ENCODE measurements at places on chromosomes 7 and 10.

- DNase-seq: no peak
Observed at GRCh38 chr7:135150072-135150782, 2.4 kb downstream of the TMEM140 start.

- no peak for DNase-seq
Observed at GRCh38 chr7:137916980-137917645, 70.3 kb upstream of the DGKI start.

GRCh38 chr10:121753726-121754476 lies 155.7 kb upstream of the FGFR2 start:
- no peak for DNase-seq

GRCh38 chr7:43904533-43905208 lies 1.7 kb downstream of the URGCP start:
- DNase-seq: no peak

GRCh38 chr10:126921974-126922525 lies 16.8 kb downstream of the DOCK1 start:
- DNase-seq: no peak

GRCh38 chr10:106734220-106734619 lies 430.3 kb downstream of the SORCS1 start:
- no peak for DNase-seq

DNA sequence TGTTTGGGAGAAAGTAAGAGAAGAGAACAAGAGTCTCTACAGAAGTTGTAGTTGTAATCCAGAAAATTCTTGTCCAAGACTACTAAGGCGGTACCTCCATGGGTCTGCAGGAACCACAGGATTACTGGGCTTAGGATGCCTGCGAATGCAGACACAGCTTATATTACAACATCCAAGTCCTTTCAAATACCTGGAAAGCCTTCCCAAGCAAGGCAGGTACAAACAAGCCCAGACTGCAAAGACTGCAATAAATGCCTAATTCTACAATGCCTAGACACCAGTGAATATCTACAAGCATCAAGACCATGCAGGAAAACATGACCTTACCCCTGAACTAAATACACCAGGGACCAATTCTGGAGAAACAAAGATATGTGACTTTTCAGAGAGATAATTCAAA lies 178.2 kb downstream of the ARL4A start:
- no peak for DNase-seq

- DNase-seq: no peak
Observed at GRCh38 chr10:122373721-122374120, 787 bp upstream of the PLEKHA1 start.

- no peak for DNase-seq
Observed at GRCh38 chr7:28112883-28113540, 67.6 kb downstream of the JAZF1 start.

DNA sequence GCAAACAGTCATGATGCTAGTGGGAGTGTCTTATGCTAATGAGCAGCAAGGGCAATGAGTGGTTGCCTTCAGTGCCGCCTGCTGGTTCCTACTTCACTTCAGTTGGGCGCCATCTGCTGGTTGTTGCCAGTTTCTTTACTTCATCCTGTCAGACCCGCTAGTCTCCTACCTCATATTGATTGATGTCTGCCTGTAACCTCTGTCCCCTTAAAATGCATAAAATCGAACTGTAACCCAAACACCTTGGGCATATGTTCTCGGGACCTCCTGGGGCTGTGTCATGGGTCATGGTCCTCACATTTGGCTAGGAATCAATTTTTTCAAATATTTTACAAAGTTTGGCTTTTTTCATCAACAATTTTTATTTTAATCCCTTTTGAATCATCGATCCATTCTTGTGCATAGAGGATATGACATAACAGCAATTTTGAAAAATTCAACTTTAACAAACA lies 62.8 kb upstream of the C7orf33 start:
- DNase-seq: peak; percentile 82

DNA sequence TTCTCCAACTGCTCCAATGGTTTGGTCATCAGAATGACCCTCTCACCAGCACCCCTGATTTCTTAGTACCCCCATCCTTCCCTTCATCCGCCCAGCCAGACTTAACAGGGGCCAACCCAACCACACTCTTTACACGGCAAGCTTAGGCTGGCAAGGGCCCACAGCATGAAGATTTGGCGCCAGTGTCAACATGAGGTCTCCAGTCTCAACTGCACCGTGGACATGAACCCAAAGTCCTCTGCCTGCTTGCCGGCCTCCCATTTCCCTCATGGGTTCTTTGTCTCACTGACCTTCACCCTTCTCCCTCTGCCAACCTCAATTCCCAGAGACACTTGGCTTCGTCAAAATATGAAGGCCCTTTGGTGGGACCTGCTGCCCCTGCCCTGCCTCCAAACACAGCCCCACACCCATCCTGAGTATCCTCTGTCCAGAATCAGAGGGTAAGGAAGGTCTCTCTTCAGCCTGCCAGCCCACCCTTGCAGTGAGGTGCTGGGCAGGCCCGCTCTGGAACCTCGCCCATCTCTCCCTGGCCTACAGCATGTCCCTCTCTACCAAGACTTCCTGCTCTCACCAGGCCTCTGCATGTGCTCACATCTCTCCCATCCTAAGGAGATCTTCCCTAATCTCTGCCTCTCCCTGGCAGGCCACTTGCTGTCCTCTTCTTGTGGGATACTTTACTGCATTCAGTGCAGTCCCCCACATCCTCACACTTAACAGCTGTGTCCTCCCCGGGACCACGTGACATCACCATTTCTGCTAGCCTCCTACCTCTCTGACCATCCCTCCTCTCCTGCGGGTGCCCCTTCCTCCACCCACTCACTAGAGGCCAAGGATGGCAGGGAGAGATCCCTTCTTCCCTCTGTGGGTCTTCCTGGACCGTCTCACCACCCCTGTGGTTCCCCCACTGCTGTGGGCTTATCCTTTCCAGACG lies 91.7 kb upstream of the ZMIZ1 start:
- no peak for DNase-seq

- DNase-seq: no peak
Observed at GRCh38 chr7:155819186-155819585, 6.9 kb upstream of the SHH start.

GRCh38 chr10:68606918-68607317 lies 46.8 kb downstream of the TET1 start:
- DNase-seq: no peak

DNA sequence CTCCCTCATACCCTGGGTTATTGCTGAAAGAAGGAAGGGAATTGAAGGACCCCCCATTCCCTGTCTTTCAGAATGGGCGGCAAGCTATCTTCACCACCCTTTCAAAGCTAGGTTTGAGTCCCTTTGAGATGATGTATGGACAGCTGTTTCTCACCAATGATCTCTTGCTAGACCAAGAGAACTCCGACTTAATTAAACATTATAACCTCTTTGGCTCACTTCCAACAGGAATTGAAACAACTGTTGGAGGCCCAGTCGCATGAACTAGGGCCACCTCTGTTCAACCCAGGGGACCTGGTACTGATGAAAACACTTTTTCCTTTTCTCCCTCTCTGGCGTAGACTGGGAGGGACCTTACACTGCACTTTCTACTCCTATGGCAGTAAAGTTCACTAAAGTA lies 110.6 kb downstream of the ITGB8 start:
- DNase-seq: no peak

GRCh38 chr10:47043928-47044538 lies 132.8 kb downstream of the PTPN20 start:
- DNase-seq: no peak

DNA sequence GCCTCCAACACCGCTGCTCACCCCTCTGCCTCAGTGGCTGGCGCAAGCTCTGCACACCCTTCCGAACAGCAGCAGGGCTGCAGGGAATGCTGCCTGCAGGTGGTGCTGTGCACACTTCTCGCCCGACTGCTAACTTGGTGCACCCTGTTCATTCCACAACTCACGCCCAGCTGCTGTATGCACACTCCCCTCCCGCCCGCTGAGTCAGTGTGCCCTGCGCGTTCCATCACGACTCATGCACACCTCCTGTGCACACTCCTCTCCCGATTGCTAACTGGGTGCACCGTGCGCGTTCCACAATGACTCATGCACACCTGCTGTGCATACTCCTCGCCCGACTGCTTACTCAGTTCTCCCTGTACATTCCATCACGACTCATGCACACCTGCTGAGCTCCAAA lies 21.5 kb downstream of the ADARB2 start:
- DNase-seq: no peak

- no peak for DNase-seq
Observed at GRCh38 chr10:78349165-78349516, 315.5 kb downstream of the RPS24 start.

- DNase-seq: no peak
Observed at GRCh38 chr7:104825099-104825498, 188.9 kb upstream of the KMT2E start.

DNA sequence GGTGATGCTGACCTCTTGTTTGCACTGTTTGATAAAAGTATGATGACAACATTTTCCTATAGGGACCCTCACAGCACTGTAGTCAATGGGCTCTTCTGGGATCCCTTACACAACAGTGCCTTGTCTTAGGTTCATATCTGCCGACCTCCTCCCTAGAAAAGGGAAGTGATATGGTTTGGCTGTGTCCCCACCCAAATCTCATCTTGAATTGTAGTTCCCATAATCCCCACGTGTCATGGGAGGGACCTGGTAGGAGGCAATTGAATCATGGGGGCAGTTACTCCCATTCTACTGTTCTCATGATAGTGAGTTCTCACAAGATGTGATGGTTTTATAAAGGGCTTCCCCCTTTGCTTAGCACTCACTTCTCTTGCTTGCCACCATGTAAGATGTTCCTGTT lies 23.1 kb downstream of the ZC3HAV1 start:
- no peak for DNase-seq

DNA sequence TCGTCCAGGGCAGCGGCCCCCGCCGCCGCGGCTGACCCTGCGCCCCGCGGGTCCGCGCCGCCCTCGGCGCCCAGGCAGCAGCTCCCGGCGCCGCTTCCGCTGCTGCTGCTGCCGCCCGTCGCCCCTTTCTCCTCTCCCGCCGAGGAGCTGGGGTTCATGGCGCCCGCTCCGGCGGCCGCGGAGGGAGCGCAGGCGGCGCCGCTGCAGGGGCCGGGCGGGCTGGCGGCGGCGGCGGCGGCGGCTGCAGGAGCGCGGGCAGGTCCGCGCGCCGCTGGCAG lies 286 bp downstream of the DGKI start:
- DNase-seq: no peak

DNA sequence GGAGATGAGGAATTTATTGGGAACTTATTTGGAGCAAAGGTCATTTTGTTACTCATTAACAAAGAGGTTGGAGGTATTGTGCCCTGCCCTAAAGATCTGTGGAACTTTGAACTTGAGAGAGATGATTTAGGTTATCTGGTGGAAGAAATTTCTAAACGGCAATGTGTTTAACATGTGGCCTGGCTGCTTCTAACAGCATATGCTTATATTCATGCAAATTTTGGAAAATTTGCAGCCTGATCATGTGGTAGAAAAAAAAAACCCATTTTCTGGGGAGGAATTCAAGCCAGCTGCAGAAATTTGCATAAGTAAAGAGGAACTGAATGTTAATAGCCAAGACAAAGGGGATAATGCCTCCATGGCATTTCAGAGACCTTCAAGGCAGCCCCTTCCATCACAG lies 10.7 kb upstream of the PANK1 start:
- DNase-seq: no peak

GRCh38 chr10:52682766-52683165 lies 89.8 kb downstream of the MBL2 start:
- DNase-seq: no peak

DNA sequence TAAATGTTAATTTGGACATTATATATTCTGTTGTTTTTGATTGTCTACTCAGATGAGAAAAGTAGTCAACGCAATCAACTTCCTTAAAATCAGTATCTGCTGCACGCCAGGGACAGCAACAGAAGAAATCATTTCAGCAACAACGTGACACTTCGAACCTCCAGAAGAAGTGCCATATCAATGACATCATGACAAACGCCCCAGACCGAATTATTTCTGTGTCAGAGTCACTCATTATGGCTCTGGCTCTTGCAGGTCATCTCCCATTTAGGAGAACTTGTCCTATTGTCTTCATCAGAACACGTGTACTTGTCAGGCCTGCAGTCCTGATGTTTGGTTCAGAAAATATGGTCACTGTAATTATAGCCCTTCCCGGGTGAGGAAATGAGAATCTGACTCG lies 276.3 kb downstream of the ADARB2 start:
- no peak for DNase-seq

- no peak for DNase-seq
Observed at GRCh38 chr10:58281092-58281752, 12.3 kb downstream of the CISD1 start.

Measured in stimulated activated CD4-positive, alpha-beta T cell treated with anti-CD3 and anti-CD28 coated beads, Interleukin-1b, Interleukin-23, amount 100 ng/mL, for 1 hour (primary cell).